ENCODE measurements at places on chromosomes 2 and 18.

DNA sequence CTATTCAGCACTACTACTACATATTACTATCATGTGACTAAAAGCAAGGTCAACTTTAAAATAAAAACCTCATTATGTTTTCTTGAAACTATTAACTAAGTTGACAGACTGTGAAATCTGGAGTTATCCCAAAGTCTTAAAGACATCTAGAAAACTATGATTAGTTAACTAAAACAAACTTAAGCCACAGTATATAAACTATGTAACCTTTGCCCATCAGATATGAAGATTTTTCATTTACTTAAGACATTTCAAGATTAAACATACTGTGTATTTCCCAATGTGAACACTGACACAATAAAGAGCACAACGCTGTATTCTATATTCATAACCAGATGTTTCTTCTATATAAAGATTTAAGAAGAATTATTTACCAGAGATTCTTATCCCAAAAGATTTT, 33.5 kb upstream of the CACNB4 start:
- no peak for DNase-seq

DNA sequence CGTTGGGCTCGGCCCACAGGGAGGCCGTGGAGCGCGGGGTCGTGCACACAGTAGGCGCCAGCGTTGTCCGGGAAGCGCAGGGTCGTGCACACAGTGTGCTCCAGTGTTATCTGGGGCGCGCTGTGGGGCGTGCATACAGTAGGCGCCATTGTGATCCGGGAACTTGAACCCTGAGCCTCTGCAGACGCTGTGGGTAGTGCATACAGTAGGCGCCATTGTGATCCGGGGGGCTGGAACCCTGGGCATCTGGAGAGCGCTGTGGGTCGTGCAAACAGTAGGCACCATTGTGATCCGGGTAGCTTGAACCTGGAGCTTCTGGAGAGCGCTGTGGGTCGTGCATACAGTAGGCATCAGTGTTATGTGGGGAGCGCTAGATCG, 793 bp downstream of the ZNF236 start:
- DNase-seq: no peak

DNA sequence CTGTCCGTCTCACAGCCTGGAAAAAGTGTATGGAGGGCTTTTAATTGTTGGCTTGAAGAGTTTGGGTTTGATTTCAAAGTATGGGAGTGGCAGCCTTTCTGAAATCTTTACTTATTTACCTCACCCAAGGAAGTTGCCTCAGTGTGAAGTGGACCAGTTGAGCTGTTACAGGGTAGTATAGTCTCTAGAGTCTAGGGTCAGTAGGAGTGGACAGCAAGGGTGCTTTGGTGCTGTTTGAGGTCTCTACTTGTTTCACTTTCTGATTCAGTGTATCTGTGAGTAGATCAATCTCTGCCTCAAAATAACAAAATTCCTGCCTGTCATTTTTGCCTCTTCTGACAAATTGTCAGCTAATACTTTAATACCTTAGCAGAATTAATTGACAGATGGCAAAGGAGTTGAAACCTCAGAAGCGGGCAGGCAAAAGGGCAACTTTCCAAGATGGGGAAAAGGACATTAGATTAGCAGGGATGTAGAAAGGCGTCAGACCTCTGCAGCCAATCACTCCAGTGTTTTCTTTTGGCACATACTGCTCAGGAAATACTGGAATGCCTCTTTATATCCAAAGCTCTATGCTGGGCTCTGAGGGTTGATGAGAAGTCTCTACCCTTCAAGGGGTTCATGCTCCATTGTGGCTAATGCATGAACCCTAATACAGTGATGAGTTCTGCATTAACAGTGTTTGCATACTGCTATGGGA, 5.9 kb downstream of the RIOK3 start:
- no peak for DNase-seq

DNA sequence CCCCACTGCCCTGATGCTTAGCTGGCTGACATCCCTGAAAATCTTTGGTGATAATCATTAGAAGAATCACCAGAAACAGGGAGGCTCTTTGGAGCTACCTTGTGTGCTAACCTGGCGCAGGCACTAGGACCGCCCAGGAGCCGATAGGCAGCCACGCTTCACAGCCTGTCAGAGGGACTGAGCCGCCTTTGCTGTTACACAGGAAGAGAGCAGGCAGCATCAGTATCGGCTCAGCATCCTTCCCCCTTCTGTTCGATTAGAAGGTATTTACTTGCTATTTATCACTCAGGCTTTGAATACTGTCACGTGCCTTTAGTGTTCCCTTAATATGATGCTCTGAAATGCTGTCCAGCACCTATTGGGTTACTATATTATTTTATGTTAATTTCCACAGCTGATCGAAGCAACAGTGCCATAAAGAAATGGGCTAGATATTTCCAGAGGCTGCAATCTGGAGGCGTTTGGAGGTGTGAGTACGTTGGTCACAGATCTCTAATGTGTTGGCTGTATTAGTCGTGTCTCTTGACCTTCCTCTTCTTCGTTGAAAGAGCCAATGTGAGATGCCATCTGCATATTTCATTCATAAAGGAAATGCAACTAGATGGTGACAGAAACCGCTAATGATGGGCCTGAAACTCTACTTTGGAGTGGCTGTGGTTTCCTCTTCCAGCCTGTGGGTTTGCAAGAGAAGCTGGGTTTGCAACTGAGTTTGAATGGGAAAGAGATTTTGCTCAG, 110.4 kb upstream of the RAB27B start:
- no peak for DNase-seq

DNA sequence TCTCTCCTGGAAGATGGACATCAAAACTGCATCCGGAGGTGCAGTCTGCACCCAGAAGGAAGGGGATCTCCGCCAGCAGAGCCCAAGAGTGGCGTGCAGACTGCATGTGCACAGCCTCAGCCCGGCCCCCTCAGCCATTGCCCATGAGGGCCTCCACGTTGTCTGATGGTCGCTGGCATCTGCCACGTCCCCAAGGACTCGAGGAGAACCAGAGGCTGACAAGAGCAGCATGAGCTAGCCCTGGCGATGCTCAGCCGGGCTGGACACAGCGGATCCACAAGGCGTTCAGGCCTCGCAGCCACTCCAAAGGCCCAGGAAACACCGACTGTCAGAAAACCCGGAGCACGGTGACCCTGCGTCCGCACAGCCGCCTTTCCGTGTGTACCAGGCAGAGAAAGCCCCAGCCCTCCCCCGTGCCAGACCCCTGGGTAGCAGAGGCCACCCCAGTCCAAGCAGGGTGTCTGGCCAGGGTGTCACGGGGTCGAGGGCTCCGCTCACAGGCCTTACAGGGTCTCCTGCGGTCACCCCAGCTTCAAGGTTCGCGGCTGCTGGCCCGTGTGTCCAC, 48.3 kb downstream of the SLC66A2 start:
- DNase-seq: no peak

DNA sequence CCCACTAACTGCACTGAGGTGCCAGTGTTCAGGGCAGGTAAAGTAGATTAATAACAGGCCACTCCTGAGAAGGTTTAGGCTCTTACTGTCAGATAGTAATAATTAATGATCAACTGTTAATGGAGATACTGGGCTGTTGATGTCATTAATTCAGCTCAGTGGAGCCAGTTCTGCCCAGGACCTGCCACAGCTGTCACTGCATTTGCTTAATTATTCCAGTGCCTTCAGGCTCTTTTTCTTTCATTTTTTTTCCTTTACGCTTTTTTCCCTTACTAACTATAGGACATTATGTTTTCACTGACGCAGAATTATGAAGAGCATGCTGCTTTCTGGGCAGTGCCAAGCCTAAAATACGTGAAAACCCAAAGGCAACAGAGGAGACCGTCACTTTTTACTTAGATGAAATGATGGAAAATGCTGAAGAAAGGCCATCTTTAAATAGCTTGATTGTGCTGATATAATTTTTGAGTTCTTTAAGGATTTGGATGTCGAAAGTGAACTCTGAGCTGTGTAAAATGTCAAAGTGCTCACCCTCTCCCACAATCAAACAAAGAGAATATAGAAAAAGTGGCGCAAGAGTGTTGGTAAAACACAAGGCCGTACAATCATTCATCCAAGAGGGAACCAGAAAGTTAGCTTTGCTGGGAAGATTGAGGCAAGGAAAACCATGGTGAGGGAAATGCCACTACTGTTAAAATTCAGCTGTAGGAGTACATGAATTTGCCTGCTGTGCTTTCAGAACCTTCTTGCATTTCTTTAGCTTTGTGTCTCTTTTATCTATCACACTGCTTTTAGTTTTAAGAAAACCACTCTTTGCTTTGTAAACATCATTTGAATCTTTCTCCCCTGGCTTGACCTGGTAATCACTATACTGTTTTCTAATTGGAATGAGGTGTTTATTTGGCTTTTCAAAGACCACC, 192.0 kb upstream of the ZEB2 start:
- DNase-seq: no peak

DNA sequence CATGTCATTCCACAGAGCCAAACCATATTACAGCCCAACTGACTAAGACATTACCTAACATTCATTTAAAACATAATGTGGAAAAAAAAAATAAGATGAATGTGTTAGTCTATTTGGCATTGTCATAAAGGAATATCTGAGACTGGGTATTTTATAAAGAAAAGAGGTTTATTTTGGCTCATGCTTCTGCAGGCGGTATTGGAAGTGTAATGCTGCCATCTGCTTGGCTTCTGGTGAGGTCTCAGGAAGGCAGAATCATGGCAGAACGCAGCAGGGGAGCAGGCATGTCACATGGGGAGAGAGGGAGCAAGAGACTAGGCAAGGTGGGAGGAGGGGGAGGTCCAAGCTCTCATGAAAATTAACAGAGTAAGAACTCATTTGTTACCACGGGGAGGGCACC, 504.8 kb upstream of the LRATD1 start:
- no peak for DNase-seq

Measured in stimulated activated CD8-positive, alpha-beta memory T cell treated with anti-CD3 and anti-CD28 coated beads, Interleukin-7, amount 100 ng/mL, for 48 hours (primary cell).